ENCODE measurements at places on chromosomes 11 and 22.

GRCh38 chr11:79383874-79384273, 57.0 kb downstream of the TENM4 start:
- DNase-seq = no peak

GRCh38 chr11:33281758-33282157, 24.6 kb downstream of the HIPK3 start:
- no peak for DNase-seq

- DNase-seq = no peak
Observed at GRCh38 chr11:30282289-30282631, 40.6 kb upstream of the ARL14EP start.

DNA sequence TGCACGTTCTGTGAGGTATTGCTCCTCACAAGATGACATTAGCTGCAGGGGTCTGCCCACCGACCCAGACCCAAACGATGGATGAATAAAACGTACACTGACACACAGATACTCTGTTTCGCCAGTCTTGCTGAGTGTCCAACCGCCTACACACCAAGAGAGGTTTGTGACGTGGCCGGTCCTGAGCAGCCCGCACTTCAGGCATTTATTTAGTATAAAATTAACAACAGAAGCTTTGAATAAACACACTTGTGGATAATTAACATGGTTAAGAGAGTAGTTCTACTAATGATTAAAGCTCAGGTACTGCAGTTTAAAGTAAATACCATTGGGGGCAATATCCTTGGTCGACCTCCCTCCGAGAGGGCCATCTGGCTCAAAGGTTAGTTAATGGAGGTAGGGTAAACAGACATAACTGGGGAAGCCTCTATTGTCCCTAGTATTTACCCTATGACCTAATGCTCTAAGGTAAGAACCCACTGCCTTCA, 75.7 kb downstream of the CCDC83 start:
- no peak for DNase-seq

- no peak for DNase-seq
Observed at GRCh38 chr11:61153593-61154095, 7.6 kb downstream of the VPS37C start.

DNA sequence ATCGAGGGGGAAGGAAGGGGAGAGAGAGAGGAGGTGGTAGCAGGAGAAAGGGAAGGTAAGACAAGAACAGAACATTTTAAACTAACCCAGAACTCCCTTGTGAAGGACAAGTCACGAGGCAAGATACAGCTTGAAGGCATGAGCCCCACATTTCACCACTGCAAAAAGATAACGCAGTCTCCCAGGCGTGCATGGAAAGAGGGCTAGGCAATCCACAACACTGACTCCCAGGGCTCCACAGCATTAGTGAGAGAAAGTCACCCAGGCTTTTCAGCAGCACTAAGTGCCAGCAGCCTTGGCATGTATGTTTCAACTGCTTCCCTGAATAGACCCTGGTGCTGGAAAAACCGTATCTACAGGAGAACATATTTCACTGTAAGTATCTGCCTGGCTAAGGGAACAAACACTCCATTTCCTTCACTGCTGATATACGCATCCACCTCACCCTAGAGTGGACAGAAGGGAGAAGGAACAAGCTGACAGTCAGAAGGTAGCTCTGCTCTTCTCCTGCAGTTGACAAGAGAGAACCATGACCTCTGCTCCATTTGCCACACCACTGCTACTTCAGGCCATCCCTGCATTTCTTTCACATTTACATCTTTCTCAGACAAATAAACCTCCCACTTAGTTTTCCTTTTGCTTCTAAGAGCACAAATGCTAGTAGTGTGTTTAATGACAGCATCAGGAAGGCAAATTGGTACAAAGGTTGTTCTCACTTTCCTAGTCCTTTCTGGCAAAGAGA, 87.9 kb downstream of the AMBRA1 start:
- DNase-seq = no peak

DNA sequence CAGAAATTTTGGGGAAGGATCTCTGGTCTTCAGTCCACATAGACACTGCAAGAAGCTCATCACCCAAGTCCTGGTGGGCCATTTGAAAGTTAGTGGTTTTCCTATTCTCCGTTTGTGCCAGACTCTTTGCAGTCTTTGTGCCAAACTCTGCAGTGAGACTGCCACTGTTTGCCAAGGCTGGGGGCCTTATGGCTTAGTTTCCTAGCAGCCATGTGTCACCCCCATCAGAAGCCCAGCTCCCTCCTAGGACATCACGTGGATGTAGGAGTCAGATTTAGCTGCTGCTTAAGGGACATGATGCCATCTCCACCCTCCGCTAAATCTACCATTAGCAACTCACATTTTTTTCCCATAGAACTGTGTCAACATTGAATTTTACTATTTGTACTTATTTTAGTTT, 220.0 kb downstream of the C11orf91 start:
- no peak for DNase-seq

- DNase-seq = no peak
Observed at GRCh38 chr11:103453915-103454709, 344.9 kb downstream of the DYNC2H1 start.

- no peak for DNase-seq
Observed at GRCh38 chr11:122337241-122337640, 221.2 kb upstream of the BLID start.

All from Calu3 (cell line).